Vagina (tissue), 2 donors: ENCODE measurements at places on chromosomes 1 and 21.

GRCh38 chr1:160877221-160877620 is 7.8 kb downstream of the ITLN1 start:
- DNase-seq, result no peak

DNA sequence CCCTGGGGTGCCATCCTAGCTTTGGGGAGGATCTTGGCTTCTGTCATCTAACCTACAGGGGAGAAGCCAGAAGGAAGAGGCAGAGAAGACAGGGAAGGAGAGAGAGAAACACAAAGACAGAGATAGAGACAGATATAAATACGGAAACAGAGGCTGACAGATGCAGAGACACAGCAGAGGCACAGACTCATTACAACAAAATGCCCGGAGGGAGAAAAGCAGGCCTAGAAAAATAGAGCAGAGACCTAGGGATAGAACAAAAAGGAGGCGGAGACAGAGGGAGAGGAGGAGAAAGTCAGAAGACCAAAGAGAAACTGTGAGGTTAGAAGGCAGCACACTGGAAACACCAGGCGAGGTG is 1.9 kb downstream of the PEAR1 start:
- no peak for DNase-seq

- no peak for DNase-seq
Observed at GRCh38 chr21:44477131-44477530, 21.8 kb downstream of the LRRC3 start.

DNA sequence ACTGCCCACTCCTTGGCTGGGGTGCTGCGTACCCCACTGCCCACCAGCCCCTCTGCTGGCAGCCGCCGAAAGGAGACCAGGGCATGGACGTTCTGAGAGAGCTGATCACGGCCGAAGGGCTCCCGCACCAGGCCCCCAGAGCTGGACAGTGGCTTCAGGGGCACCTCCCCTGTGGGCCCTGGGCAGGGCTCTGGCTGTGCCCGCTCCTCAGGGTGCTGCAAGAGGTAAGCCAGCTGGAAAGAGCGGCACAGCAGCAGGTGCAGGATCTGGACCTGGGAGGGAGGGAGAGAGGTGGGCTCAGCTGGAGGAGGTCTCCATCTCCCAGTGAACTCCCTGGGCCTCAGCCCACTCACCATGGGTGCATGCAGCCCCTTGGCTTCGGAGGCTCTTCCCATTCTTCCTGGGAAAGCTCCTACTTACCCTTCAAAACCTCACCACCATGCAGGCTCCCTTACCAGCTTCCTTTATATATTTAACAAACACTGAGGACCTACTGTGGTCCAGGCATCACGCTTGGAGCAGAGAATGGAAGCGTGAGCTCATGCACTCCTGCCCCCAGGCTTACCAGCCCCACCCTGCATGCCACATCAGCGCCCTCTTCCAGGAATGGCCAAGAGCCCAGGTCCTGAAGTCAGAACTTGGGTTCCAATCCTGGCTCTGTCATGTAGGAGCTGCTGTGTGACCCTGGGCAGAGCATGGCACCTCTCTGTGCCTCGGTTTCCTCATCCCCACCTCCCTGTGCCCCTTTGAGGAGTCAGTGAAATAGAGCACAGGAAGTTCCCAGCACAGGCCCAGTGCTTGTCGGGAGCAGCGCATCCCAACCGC is 6.8 kb upstream of the KIF17 start:
- DNase-seq, result peak; percentile 44
